ENCODE measurements at places on chromosomes 1 and 21.

- DNase-seq, result no peak
Measured at GRCh38 chr1:161351482-161351881, 16.2 kb downstream of the CFAP126 start.

DNA sequence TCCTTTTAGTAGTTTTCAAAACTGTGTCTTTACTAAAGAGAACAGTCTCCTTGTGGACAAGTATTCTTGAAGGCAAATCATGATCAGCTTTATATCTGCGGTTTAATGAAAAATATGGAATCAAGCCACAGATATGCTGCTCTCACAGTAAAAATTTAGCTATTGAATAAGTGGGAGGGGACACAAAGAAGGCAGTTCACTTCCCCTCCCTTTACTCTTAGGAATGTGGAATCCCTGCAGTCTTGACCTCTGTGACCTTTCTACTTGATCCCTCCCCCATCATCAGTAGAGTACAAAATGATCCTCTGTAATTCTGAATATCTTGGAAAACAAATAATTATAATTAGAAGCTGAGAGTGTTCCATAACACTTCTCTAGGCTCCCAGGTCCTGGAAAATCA lies 136.7 kb upstream of the HOOK1 start:
- no peak for DNase-seq

DNA sequence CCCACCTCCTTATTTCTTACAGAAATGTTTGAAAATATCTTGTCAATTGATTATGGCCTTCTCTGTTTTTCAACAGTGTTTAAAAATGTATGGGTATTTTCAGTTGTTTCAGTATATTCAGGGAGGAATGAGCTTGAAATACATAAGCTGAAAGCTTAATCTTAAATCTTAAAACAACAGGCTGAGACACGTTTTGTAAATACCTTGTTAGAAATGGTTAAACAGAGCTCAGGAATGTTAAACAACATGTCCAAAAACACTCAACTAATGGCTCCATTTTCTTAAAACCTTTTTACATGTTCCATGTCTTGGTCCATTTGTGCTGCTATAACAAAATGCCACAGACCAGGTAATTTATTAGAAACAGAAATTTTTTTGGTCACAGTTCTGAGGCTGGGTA lies 953.8 kb upstream of the ADGRL2 start:
- DNase-seq, result no peak

- DNase-seq, result no peak
Measured at GRCh38 chr1:184823080-184823479, 68.4 kb upstream of the EDEM3 start.

GRCh38 chr1:35588197-35588910 lies 15.2 kb downstream of the TFAP2E start:
- DNase-seq, result no peak

DNA sequence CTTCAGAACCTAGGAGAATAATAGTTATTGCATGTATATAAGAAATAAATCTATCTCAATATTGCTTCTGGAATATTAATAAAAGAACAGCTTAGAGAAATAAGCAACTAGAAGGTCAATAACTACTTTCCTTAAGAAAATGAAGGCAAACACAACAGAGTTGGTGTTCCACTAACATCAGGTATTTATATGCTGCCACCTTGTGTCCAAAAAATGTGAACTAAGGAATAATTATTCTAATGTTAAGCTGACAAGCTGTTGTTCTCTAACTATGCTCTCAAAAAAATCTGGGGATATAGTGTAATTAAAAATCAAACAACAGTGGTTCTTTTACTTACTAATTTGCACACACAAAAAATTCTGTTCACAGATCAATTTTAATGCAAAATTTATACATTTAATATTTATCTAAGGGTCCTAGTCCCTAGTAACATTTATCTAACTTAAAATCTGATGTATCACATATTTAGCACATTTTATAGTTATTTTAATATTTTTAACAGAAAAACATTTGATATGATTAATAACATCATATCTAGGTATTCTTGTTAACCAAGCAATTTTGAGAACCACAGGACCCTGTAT lies 39.6 kb downstream of the UCHL5 start:
- no peak for DNase-seq

- no peak for DNase-seq
Measured at GRCh38 chr1:154849645-154850131, 20.4 kb downstream of the KCNN3 start.

- DNase-seq, result no peak
Measured at GRCh38 chr1:196214866-196215265, 393.4 kb downstream of the KCNT2 start.

DNA sequence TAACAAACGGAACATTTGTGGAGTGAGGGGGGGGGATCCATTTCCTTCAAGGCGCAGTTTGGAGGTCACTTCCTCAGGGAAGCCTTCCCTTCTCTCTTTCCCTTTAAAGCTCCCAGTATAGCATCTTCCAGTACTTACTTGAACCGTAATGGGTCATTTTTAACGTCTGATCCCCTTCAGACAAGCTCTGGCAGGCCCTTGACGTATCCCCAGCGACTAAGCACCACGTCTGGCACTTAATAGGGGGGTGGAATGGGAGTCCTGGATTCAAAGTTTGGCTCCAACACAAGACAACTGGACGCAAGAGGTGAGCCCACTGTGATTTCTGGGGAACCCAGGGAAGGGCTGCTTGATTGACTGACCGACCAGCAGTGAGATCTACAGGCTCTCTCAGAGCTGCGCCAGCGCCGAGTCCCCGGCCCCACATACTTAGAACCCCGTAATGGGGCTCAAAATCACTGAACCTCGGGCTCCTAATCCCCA lies 441 bp downstream of the YARS1 start:
- no peak for DNase-seq

- no peak for DNase-seq
Measured at GRCh38 chr1:186575348-186575747, 104.9 kb downstream of the PTGS2 start.

DNA sequence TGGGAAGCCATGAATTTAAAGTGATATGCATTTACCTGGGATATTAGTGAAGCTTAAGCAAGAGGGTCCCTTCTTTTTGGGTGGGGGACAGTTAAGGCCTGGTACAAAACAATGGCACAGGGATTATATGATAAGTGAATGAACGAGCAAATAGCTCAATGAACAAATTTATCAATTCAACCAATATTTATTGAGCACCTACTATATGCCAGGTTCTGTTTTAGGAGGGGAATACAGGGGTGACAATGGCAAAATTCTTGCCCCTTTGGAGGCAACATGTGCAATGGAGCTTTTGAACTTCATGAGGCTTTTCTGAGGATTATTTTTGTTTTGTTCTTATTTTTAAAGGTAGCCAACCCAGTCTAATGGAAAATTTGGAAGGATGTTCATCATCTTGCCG lies 68.2 kb downstream of the FOXD2 start:
- no peak for DNase-seq

DNA sequence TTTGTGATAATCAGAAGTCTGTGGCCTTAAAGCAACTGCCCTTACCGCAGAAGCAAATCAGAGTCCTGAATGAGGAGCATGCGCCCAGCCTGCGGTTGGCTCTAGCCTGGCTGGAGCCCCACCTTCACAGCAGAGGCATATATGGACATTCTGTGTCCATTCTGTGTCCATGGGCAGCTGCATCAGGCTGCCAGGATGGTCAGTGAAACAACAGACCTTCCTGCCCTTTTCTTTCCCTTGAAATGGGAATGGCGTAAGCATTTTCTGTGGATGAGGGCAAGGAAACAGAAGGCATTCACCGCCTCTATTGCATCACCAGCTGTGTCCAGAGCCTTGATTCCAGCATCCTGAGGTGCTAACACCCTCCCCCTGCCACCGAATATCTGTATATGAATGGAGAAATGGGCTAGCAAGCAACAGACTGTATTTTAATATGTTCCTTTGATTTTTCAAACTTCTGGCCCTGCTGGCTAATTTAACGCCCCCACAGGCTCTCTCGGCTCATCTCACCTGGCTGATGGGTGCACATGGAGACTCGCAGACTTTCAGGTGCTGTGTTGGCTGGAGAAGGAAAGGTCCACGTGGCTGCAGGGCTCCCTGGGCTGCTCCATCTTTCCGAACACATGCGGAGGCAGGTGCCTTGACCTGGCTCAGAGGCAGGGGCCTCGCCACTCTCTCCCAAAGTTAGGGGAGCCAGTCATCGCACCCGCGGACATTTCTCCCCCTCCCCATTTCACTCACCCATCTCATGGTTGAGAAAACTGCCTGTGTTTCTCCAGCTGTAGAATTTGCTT lies 159.2 kb downstream of the GALNT2 start:
- no peak for DNase-seq

GRCh38 chr1:45211076-45211475 lies 4.7 kb upstream of the ZSWIM5 start:
- DNase-seq, result no peak

Data from lung (tissue), 17 donors.